Neural progenitor cell (in vitro differentiated cells): ENCODE measurements at places on chromosomes 1 and 21.

DNA sequence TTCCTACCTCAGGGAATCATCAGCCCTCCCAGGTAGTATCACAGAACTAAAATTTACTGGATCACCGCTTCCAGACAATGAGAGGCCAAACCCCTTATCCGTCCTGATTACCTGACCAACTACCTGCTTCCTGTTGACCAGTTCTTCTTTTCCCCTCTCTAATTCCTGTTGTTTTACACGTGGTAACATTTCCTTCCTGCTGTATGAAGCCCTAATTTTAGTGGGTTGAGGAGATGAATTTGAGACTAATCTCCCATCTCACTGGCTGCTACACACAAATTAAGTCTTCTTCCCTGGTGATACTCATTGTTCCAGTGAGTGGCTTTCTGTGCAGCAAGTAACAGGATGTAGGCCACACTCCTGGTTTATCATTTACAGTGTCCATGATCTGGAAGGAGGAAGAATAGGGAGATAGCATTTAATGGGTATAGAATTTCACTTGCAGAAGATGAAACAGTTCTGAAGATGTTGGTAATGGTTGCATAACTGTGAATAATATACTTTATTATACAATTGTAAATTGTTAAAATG lies 2112.9 kb downstream of the NCAM2 start:
- no peak for DNase-seq

DNA sequence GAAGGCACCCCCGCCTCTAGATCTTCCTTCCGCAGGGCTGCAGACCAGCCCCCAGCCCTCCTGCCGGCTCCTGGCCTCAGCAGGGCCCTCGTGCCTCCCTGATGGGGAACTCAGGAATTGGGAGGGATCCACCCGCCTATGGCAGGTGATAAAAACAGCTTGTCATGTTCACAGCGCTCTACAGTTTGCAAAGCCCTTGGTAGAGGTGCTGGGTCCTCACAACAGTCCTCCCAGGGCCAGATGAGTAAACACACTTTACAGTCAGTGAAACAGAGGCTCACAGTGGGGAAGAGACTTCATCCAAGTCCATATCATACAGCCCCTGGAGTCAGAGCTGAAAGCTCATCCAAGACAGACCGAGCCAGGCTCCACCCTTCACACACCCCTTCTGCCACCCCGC lies 97.0 kb upstream of the IFFO2 start:
- no peak for DNase-seq

- no peak for DNase-seq
These were observed 254.2 kb downstream of the PAPPA2 start for GRCh38 chr1:176717066-176717750.

DNA sequence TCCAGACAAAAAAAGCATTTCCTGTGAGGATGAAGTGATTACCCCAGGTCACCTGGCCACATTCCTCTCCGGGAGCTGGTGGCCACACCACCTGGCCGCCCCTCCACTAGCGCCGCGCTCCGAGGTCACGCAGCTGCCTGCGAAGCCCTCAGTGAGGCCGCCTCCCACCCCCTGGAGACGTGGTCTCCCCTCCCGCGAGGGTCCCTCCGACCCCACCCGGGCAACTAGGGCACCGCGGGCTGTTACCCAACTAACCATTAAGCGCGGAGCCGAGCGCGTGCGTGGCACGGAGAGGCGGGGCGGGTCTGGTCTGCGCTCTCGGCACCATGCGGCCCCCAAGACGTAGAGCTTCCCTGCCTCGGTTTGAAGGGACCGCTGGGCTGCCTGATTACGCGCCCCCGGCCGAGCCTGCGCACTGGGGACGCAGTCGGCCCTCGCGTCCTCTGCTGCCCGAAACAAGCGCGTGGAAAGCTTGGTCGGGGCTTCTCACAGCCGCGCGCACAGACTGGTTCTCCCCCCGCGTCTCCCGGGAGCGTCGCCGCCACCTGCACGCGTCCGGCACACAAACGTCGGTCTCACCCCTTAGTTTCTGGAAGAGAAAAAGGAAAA lies 106.5 kb downstream of the SLC16A1 start:
- DNase-seq: peak; percentile 67

GRCh38 chr1:65792669-65793358 lies at the start of gene PDE4B:
TSS of gene PDE4B (plus strand) at chr1:65792895.
- peak; percentile 81 for DNase-seq

- peak; percentile 38 for DNase-seq
These were observed 7.3 kb downstream of the NPR1 start for GRCh38 chr1:153685544-153686340.

DNA sequence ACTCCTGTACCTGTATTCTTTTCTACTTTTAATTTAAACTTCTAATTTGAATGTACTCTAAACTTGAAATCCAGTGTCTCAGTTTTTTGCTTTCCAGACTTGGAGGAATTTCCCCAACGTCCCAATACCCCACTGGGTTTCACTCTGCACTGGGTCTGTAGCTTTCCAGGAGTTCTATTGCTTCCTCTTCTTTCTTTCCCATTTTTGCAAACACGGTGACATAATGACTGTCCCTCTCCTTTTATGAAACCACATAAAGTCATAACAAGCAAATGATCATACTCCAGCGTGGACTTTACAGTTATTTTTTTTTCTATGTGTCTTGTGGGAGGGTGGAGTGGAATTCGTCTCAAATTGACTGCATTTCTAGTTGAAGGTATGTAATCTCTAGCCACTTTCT lies 97.1 kb downstream of the FASLG start:
- no peak for DNase-seq

DNA sequence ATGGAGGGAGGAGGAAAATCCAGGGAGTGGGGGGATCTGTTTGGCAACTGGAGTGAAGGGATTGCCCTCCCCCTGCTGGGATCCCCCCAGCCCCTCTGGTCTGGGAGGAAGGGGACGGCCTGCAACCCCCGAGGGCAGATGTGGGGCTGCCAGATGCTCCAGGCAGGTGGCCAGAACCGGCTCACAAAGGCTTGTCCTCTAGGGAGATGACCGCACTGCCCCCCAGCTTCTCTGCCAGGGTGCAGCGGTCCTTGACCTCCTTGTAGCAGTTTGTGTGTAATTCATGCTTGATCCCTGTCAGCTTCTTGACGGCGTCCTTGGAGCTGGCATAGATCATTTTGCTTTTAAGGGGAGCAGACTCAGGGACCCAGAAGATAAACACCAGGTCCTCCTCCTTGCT lies 69.2 kb downstream of the ROR1 start:
- no peak for DNase-seq

GRCh38 chr1:150162862-150163706 lies 13.4 kb downstream of the PLEKHO1 start:
- DNase-seq: peak; percentile 89

DNA sequence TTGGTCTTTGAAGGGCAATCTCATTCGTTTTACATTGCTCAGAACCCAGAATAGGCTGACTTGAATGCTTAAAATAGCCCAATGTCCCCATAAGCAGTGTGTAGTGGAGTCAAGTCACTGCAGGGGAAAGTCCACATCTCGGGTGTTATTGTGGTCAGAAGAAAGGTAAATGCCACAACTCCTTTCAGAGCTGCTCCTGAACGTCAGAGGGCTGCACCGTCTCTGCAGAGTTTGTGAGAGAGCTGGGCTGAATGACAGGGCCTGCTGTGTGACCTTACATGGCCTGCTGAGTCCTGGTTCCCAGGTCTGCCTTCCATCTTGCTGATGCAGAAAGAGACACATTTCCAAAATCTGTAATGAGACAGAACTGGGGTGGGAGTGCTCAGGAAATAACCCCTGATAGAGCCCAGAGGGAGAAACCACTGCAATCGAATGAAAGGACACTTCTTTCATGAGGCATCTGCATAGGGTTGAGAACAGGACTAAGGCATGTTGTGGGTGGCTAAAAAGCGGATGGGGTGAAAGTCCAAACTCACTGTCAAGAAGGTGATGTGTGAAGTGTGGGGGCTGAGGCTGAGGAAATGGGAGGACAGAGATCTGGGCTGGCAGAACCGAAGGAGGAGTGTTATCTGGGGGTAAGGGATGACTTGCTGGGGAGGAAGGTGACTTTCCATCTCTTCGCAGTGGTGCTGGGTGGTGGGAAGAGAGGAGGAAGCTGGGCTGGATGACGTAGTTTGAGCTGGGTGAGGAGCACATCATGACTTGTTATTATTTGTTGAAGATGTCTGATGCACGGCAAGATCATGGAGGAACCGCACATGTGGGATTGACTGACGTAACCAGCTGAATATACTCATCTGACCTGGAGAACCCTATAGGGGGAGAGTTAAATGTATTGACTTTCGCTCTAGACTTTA lies 33.7 kb downstream of the XCL2 start:
- no peak for DNase-seq

- DNase-seq: no peak
These were observed 72.0 kb downstream of the NPHP4 start for GRCh38 chr1:5920201-5920600.

DNA sequence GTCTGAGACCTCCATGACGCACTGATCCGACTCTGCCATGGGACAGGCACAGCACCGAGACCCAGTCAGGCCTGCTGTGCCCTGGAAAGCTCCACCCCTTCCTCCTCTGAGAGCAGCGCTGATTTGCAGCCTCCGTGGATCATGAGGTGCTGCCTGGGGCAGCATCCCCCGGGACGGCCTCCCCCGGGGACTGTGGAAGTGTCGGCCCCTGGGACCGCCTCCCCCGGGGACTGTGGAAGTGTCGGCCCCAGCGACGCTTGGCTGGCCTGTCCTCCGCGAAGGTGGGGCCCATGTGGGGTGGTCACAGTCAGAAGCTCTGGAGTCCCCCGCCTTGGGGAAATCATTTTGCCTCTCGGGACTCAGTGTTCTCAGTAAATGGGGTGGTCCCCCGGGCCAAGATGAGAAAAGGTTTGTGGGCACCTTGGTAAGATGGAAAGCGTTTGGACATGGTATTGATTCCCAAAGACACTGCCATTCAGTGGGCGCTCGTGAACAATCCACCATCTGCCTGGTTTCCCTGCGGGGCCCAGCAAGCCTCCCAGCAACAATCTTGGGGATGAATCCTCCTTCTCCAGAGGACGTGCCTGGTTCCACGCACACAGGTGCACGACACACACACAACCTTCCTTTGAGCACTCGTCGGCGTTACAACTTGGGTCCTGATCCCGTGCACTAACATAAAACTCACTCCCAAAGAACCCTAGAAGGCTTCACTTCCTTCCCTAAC lies 3.0 kb downstream of the TFF2 start:
- DNase-seq: no peak

DNA sequence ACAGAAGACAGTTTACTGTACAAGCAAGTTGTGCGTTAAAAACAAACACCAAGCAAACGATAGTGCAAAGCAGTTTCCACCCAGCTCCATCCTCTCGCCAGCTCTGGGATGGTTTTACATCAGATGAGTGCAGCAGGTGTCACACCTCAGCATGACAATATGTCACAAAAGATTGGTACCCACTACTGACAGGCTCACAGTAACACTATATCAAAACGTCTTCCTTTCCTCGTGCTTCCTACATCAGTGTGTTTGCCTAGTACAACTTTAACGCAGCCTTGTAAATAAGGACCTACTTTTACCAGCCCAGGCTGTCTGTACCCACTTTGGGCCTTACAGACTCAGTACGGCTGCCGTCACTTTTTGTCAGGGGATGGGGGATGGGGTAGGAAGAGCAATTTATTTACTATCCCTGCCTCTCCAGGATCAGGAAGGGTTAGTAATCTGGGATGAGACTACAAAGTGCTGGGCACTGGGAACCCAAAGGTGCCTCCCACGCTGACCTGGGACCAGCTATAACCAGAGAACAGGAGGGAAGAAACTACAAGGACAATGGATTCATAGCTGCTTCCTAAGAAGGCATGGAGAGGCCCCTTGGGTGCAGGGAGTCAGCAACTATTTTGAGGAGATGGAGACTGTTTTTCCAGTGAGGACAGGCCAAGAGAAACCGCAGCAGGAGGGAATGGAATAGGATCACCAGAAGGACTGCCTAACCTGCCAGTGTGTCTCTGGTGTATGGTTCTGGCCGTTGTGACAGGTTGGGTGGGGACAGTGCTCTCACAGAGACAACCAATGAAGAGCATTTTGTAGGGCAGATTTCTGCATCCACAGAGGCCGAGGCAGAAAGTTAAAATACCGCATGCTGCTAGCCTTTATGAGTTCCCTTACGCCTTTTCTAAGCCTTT lies 30.2 kb downstream of the RUNX3 start:
- DNase-seq: no peak

- no peak for DNase-seq
These were observed 1.3 kb upstream of the ZBTB7B start for GRCh38 chr1:155001425-155001674.

DNA sequence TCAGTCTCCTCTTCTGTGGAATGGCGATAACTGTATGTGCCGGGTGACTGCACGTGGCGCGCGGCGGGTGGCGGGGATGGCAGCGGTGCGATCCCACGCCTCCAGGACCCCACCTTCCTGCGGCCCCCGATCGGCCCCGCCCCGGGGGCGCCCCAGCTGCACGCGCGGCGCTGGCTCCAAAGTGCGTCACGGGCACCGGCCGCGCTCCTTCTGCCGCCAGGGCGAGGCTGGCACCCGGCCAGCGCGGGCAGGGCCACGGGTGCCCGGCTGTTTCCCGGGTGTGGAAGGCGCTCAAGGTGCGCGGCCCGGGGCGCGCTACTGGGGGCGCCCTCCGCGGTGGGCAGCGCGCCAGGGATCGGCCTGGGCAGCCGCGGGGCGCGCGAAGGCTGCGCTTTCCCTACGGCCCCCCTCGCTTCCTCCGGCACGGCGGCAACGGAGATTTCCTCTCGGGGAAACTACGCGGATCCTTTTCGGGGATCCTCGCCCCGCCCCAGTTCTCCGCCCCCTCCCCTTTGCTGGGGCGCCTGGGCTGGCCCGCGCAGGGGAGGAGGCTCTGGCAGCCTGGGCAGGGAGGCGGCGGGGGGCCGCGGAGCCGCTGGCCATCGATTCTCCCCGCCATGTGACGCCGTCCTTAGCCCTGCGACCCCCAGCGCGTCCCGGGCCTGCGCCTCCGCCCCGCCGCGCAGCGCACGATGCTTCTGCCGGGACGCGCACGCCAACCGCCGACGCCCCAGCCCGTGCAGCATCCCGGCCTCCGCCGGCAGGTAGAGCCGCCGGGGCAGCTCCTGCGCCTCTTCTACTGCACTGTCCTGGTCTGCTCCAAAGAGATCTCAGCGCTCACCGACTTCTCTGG lies at the start of gene EVA1C:
TSS of gene EVA1C (plus strand) at position 545 of the 853 bp plus-strand sequence. CDS start at position 693, 148 bp downstream.
- DNase-seq: peak; percentile 63

- no peak for DNase-seq
These were observed 22.8 kb upstream of the BATF3 start for GRCh38 chr1:212722270-212722957.

- DNase-seq: no peak
These were observed 74.4 kb upstream of the HSD17B7 start for GRCh38 chr1:162716123-162716522.

GRCh38 chr1:176803042-176803441 lies 340.1 kb downstream of the PAPPA2 start:
- no peak for DNase-seq
